ENCODE measurements at places on chromosomes 6 and 20.

DNA sequence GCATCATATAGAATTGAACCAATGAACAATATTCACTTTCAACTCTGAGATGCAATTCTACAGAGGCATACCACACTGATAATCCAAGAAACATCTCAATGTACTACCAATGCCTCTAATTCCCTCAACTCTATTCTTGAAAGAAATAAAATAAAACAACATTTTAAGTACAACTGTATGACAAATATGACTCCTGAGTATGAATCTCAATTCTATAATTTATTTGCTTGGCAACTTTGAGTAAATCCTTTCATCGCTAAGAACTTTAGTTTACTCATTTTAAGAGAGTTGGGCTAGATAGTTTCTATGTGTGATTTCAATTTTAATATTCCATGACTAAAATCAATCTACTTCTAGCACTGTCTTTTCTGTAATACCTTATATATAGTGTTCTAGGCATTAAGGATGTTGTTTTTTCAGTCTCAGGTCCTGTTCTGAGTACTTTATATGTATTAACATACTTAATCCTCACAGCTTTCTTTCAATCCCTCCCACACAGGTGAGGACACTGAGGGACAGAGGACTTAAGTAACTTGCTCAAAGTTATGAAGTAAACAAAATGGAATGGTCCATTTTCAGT lies 33.4 kb downstream of the GOPC start:
- no peak for DNase-seq

DNA sequence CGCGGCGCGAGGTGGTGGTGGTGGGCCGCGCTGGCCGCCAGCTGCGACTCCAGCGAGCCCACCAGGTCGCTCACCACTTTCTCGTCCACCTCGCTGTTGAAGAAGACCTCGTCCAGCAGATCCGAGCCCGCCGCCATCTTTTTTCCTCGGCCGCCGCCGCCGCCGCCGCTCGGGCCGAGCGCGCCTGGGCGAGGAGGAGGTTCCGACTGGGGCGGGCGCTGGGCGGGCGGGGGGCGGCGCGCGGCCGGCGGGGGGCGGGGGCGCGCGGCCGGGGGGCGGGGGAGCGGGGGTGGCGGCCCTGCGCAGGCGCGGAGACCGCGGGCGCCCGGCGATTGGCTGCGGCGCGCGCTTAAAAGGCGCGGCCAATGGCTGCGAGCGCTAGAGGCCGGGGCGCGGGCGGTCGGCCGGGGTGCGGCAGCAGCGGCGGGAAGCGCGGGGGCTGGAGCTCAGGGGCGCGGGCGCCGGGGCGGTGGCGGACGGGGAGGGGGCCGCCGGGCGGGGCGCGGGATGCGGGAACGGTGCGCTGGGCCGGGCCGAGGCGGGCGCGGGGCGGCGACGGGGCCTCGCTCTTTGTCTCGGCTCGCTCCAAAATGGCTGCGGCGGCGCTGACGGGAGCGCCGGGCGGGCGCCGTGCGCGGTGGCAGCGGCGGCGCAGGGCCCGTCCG lies at the start of gene TAF4:
TSS of gene TAF4 (minus strand) at position 208 of the 665 bp plus-strand sequence. CDS start at position 137, 71 bp downstream.
- peak; percentile 79 for DNase-seq

DNA sequence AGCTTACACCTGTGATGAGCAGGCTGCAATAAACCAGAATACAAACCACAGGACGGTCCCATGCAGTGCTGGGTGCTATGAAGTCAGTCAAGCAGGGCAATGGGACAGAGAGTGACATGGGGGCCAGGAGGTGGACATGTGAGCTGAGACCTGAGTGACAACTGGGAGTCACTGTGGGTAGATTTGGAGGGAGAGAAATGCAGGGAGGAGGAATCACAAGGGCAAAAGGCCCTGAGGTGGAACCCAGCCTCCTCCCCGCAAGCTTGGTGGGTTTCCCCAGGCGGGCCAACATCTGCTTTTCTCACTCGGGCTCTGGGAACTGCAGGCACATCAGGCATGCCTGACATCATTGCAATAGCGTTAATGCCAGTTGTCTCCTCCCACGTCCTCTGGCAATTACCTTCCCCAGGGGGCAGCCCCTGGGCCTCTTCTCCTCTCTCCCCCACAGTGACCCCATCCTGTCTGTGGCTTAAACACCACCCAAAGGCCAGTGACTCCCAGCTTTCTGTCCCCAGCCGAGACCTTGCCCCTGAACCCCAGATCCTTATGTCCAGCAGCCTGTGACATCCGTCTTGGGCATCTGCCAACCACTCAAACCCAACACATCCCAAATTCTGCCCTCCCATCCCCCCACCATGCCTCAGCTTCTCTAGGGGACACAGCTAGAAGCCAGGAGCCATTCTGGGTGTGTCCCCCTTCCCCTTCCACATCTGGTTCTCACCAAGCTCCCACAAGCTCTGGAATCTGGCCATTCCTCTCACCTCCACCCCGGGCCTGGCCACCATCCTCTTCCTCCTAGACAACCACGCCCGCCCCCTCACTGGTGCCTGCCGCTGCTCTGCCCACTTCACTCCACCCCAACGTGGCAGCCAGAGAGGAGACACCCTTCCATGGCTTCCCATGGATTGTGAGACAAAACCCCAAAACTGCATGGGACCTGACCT lies 28.2 kb downstream of the PDRG1 start:
- DNase-seq: peak; percentile 79

- no peak for DNase-seq
Measured at GRCh38 chr6:81718126-81718525, 34.4 kb downstream of the TENT5A start.

DNA sequence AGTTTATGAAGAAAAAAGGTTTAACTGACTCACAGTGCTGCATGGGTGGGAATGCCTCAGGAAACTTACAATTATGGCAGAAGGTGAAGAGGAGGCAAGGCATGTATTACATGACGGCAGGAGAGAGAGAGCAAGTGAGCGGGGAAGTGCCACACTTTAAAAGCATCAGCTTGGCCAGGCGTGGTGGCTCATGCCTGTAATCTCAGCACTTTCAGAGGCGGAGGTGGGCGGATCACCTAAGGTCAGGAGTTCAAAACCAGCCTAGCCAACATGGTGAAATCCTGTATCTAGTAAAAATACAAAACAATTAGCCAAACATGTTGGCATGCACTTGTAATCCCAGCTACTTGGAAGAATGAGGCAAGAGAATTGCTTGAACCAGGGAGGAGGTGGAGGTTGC lies 213.3 kb upstream of the THEMIS start:
- DNase-seq: peak; percentile 51

DNA sequence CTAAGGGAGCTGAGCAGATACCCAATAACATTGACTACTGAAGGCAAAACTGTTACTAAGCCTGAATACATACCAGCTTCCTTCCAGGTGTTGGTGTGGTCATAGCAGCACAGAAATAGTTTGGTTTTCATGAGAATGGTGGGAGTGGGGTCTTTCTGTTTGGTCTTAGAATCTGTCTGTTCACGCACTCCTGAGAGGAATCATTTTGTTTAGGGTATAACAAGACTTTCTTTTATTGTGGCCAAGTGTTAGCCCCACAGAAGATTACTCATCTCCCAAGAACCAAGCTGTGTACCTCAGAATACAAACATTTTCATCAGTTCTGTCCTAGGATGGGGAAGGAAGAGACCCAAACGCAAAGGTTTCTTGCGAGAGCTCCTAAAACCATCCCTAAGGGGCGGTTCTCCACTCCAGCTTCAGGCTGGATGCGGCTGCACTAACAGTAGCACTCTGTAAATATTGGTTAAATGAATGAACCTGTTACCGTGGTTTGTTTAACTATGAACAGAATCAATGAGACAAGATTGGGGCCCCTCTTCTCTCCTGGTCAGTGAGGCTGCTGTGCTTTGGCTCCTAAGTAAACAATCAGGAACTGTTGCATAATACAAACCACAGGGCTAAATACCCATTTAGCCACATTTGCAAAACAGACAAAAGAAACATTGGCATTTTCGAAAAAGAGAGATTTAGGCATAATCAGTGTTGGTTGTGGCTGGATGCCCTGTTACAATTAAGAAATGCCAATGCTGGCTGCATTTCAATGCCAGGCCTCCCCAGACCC lies 44.9 kb downstream of the SNAP25 start:
- peak; percentile 43 for DNase-seq

- no peak for DNase-seq
Measured at GRCh38 chr6:53591873-53592272, 47.0 kb upstream of the GCLC start.

- DNase-seq: peak; percentile 95
Measured at GRCh38 chr6:116265041-116265829, 11.4 kb upstream of the TSPYL4 start.

DNA sequence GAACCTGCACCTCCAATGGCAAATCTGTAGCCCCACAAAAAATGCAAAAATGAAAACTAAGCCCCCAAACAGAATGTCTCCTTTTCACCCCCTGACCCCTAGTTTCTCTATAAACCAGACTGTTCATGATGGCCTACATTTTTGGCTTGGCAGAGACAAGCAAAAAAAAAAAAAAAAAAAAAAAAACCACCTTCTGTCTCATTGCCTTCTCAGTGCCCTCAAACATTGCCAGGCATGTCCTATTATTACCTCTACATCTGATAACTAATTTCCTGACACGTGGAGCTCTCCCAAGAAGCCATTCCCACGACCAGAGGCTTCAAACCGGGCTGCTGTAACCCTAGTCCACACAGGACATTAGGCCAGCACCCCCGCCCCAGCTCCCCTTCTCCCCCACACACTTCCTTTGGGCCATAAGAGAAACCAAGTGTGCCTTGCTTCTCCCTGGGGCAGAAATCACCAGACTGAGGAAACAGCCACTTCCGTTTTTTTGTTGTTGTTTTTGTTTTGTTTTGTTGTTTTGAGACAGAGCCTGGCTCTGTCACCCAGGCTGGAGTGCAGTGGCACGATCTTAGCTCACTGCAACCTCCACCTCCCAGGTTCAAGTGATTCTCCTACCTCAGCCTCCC lies 65.4 kb downstream of the GPR6 start:
- no peak for DNase-seq

GRCh38 chr6:33586108-33586640 lies 6.1 kb upstream of the BAK1 start:
- DNase-seq: no peak

GRCh38 chr6:43383021-43383667 lies 13.7 kb upstream of the ZNF318 start:
- DNase-seq: no peak

GRCh38 chr6:112920994-112921393 lies 573.9 kb downstream of the RFPL4B start:
- DNase-seq: no peak

DNA sequence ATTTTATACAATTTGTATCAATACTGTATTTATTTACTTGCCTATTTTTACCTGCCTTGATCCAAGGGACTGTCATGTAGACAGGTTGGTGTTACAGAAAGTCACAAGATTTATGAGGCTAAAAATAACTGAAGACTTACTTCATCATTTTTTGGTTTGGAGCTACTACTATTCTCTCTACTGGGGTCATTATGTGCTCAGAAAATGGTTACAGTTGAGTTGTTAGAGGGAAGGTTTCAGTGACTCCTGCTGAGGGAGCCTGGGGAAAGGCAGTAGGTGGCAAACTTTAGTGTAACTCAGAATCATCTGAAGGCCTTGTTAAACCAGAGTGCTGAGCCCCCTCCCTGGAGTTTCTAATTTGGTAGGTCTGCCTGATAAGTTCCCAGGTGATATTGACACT lies 118.8 kb downstream of the TINAG start:
- no peak for DNase-seq

DNA sequence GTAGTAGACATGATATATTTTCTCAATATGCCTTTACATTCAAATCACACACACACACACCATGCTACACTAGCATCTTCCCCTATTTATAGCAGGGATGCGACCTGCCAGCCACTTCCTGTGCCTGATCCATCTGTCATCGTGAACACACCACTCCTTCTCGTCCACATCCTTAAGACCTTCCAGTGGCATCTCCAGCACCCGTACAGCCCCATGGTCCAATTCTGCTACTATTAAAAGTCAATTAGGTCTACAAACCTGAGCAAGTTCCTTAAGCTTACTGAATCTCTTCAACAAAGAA lies 54.5 kb downstream of the KIF16B start:
- DNase-seq: no peak

GRCh38 chr6:170416959-170417606 lies 110.5 kb downstream of the FAM120B start:
- DNase-seq: no peak

DNA sequence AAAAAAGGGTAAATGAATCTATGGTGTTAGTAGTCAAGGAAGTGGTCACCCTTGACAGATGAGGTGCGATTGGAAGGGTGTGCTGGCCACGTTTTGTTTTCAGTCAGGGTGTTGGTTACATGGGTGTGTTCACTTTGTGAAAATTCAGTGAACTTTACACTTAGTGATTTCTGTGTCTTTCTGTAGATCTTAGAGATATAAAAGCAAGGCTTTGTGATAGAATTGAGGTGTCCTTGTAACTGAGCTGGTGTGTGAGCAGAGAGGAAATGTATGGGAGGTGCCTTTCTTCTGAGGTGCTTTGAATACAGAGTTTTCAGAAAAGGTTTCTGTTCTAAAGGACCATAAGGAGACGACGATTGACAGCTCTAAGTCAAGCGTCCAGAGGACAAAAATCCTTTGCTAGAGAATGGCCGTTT lies 90.5 kb downstream of the SAMD3 start:
- DNase-seq: no peak

- peak; percentile 86 for DNase-seq
Measured at GRCh38 chr6:6631534-6632276, 43.2 kb downstream of the LY86 start.

GRCh38 chr6:18260448-18261106 lies 3.8 kb downstream of the DEK start:
- peak; percentile 23 for DNase-seq

DNA sequence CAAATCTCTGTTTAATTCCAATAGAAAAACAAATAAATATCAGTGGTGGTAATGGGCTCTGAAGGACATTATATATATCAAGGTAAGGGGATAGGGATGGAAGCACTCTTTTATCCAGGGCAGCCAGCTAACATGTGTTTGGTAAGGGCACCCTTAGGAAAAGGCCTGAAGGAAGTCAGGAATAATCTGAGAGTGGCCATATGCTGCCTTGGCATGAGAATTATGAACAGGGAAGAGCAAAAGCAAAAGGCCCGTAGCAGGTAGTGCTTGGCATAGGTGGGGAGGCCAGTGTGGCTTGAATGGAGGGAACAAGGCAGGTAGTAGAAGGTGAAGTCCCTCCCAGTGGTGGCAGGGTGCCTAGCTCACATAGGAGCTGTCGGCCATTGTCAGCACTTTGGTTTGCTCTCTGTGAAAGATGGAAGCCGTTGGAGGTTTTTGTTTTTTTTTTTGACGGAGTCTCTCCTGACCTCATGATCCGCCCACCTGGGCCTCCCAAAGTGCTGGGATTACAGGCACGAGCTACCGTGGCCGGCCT lies 39.6 kb upstream of the CSE1L start:
- no peak for DNase-seq

- peak; percentile 80 for DNase-seq
Measured at GRCh38 chr6:144063744-144064401, 31.5 kb downstream of the SF3B5 start.

- DNase-seq: no peak
Measured at GRCh38 chr6:82015043-82015442, 232.5 kb downstream of the IBTK start.

GRCh38 chr6:34520645-34521462 lies 35.3 kb downstream of the SPDEF start:
- peak; percentile 25 for DNase-seq

- DNase-seq: peak; percentile 51
Measured at GRCh38 chr6:2471472-2471871, 226.1 kb upstream of the GMDS start.
